H1 (cell line): ENCODE measurements at places on chromosomes 5 and 9. TPM values are rescaled to one million over a fixed set of nuclear protein-coding genes. Genes with fewer than 3 reads are reported as not detected.

Gene PRLR
- total RNA-seq = 2.5 and 2.7 TPM in 2 replicates

DNA sequence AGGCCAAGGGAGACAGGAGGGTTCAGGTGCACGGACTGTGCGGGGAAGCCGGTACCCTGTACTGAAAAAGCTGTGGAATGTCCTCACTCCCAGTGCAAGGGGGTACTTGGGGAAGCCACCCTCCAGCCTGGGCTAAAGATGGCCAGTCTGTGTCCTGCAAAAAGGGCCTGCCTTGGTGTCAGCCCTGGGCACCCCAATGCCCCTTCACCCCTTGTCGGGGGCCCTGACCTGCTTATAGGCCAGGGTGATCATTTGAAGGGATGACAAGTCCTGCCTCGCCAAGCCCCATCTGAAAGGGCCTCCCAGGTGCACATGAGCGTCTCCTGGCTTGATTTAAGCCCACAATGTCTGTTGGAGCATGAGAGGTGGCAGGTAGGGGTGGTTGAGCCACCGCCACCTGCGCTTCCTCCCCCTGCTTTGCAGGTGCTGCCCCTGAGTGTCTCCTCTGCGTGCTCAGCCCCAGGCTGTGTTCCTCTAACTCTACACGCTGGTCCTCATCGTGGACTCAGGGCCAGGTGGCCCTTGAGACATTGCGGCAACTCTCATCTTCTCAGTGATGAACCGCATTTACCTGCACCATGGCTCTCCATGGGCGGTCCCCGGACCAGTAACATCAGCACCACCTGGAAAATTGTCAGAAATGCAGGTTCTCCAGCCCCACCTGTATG, 97.0 kb downstream of the ANKRD33B start:
- DNase-seq = no peak

GRCh38 chr9:77177894-77178794, 810 bp downstream of the VPS13A start:
- DNase-seq = no peak

DNA sequence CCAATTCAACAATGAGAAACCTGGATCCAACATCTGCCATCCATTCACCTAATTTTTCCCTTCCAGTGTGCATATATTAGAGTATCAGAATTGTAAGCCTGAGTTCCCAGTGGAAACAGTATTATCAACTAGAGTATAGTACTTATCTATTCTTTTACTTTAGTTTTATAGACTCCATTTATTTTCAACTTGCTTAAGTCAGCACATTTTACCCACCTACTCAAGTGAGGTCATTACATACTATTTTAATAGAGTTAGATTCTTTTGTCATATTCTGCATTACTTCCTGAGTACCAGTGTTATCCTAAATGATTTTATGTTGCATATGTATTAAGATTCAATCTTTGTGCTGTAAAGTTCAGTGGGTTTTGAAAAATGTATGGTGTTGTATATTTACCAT, 1393.3 kb downstream of the MAT2B start:
- no peak for DNase-seq

DNA sequence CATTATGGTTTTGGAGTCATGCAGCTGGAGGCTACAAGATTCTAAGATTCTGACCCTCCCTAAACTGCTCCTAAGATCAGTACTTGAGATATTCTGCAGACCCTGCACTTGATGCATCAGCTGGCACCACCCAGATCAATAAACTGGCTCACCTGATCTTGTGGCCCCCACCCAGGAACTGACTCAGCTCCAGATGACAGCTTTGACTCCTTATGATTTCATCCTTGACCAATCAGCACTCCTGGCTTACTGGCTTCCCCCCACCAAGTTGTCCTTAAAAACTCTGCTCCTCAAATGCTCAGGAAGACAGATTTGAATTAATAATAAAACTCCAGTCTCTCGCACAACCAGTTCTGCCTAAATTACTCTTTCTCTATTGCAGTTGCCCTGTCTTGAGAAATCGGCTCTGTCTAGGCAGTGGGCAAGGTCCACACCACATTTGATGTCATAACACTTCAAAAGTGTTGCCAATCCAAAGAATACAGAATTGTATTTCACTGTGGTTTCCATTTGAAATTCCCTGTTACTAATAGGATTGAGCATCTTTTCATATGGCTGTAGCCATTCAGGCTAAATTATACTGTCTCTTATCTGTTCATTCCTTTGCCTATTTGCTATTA, 14.8 kb upstream of the SLC30A5 start:
- no peak for DNase-seq

- DNase-seq = no peak
Measured at GRCh38 chr5:45277860-45278259, 418.3 kb downstream of the HCN1 start.

- no peak for DNase-seq
Measured at GRCh38 chr9:96523374-96523773, 73.4 kb downstream of the HABP4 start.

- DNase-seq = no peak
Measured at GRCh38 chr9:109036744-109037680, 23.7 kb upstream of the CTNNAL1 start.
